ENCODE measurements at places on chromosomes 16 and 17. TPM values are rescaled to one million over a fixed set of nuclear protein-coding genes. Genes with fewer than 3 reads are reported as not detected.

KRTAP2-2 gene
- total RNA-seq: not detected

GRCh38 chr16:89564476-89565255 lies 4.2 kb downstream of the RPL13 start:
- DNase-seq: no peak

- DNase-seq: no peak
Measured at GRCh38 chr17:1582374-1582773, 19.8 kb upstream of the PITPNA start.

- DNase-seq: no peak
Measured at GRCh38 chr16:2487903-2488531, 13.1 kb downstream of the TBC1D24 start.

DNASE1L2 gene
- 0.87 TPM for total RNA-seq

GRCh38 chr16:23679986-23680336 lies 1.3 kb downstream of the PLK1 start:
- no peak for DNase-seq

RAB37 gene
- 1.8 TPM for total RNA-seq

KCNH6 gene
- total RNA-seq: not detected

LYZL6 gene
- total RNA-seq: not detected

ARHGDIG gene
- not detected for total RNA-seq

- no peak for DNase-seq
Measured at GRCh38 chr17:37702598-37702997, 42.3 kb downstream of the HNF1B start.

Data from activated naive CD8-positive, alpha-beta T cell treated with anti-CD3 and anti-CD28 coated beads for 36 hours (primary cell).